NCI-H2107 (cell line): ENCODE measurements at places on chromosomes 1 and 21.
A peak's percentile ranks its signal among the peaks of the same experiment; 100 is the strongest.

DNA sequence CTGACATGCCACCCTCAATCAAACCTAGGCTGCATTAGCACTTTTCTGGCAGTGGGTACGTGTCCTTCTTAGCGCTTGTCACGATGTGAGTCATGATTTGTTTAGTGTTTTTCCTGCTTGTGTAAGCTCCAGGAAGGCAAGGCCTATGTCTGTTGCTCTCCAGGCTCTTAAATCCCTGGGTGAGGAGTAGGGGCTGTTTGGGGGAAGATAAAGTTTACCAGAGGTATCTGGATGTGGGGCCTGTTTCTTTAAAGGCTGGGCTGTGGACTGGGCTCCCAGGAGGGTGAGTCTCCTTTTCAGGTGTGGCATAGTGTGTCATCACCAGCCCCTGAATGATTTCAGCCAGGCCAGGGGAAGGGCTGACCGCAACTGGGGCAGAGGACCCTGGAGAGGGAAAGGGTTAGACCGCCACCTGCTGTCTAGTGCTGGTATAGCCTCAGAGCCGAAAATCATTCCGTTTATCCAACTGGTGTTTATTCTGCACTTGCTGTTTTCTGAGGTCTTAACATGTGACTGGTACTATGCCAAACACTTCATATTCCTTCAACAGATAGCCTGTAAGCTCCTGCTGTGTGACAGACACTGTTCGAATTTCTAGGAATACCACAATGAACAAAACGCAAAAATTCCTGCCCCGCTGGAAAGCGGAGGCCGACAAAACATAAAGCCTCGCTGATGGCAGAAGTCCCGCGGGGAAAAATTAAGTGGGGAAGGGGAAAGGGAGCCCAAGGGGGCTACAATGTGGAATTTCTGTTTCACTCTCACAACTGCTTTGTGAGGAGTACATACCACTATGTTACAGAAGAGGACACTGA is 9.7 kb downstream of the SERINC2 start:
- peak; percentile 81 for DNase-seq

DNA sequence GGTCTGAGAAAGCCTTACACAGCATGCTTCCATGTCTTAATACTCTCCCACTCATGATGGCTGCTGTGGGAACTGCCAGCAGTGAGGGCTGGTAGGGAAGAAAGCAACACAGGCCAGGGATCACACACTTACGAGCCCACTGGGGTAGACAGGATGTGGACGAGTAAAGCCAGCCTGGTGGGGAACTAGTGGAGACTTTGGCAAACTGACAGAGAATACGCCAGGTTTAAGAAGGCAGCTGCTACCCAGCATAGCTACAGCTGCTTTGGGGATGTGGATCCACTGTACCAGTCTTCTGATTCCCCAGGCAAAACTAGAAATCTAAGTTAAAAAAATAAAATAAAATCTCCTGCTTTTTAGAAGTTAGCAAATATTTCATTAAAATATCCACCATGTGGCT is 664.0 kb downstream of the SMYD3 start:
- no peak for DNase-seq

DNA sequence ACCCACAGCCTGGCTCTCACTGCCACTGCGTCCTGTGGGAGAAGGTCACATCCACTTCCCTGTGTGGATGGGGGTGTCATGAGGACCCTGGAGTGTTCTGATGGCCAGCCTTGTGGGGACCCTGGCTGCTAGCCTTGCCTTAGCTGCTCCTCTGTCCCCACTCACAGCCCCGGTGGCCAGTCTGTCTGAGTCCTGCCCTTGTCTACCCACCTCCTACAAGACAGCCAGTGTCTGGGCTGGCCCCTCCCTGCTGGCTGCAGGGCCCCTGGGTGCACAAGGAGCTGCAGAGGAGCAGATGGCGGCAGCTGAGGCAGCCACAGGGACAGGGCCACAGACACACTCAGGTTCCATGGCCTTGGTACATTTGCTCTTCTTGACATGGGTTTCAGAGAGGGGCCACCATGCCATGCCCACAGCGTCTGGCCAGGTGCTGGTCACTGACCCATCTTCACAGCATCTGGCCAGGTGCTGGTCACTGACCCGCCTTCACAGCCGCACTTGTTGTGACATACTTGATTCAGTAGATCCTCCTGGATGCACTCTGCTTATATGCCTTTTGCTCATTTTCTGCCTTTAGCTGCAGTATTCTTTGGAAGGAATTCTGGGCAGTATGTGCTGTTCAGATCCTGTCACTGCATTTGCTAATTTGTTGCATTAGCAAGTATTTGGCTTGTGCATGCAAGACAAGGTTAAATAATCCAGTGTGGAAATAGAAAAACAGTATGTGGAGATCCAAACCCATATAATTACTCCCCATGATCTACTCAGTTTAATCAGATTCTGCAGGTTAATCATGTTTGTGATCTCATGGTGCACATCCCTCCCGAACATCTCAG is 157.8 kb downstream of the PCBP3 start:
- no peak for DNase-seq

GRCh38 chr1:222464841-222465210 is 83.1 kb downstream of the HHIPL2 start:
- DNase-seq: no peak

DNA sequence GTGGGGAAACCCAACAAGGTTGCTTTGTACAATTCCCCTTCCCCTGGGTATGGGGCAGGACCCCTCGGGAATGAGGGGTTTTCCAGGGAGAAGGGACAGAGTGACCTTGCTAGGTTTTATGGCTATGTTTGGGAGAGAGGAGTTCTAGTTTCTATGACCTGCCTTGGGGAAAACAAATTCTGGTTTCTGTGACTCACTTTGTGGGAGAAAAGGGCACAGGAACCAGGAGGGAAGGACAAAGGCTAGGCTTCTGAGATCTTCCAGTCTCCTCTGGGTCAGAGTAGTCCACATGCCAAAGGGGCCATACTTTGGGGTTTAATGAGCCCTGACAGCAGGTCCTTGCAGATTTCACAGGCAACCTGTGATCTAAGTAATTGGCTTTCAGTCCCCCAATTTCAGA is 5.5 kb upstream of the PTGER3 start:
- no peak for DNase-seq

- DNase-seq: no peak
Measured at GRCh38 chr1:70945251-70945650, 102.4 kb downstream of the PTGER3 start.

- DNase-seq: no peak
Measured at GRCh38 chr1:165329104-165329503, 27.4 kb downstream of the LMX1A start.

GRCh38 chr1:25173809-25174340 is 58.4 kb downstream of the SYF2 start:
- DNase-seq: no peak
